ENCODE measurements at places on chromosomes 12 and 14. TPM values are rescaled to one million over a fixed set of nuclear protein-coding genes. Genes with fewer than 3 reads are reported as not detected.

Gene CLEC6A
- not detected for polyA plus RNA-seq

Gene ANAPC7
- polyA plus RNA-seq: 33.4 TPM

DNA sequence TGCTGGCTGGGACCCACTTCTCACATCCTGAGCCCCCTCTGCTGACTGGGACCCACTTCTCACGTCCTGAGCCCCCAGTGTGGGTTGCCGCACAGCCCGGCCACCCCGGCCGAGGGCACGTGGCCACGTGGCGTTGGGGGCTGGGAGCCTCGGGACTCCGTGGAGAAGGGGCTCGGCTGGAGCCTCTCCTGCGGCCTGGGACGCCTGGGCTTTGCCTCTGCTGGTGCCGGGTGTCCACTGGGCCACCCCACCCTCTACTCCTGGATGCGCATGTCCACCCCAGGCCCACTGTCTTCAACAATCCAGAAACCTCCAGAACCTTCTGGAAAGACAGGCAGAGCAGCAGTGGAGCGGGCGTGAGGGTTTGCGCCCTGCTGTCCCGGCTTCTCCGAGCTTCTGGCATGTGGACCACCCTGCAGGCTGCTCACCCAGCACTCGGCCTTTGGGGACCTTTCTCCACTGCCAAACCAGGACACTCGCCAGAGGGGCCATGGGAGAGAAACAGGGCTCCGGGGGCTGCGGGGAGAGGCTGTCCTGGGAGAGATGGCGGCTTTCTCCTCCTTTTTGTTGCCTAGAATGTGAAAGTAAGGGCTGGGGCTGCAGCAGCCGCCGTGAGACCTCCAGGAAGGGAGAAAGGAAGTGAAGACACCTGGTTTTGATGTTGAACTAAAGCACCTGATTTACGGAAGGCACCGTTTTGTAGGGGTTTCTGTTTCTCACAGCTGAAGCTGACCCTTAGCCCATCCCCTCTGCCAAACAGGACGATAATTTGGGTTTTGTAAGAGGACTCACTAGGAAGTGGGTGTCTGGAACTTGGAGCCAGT lies 30.0 kb downstream of the NOC4L start:
- DNase-seq: no peak

- DNase-seq: no peak
Measured at GRCh38 chr14:78341827-78342389, 171.7 kb downstream of the NRXN3 start.

DNA sequence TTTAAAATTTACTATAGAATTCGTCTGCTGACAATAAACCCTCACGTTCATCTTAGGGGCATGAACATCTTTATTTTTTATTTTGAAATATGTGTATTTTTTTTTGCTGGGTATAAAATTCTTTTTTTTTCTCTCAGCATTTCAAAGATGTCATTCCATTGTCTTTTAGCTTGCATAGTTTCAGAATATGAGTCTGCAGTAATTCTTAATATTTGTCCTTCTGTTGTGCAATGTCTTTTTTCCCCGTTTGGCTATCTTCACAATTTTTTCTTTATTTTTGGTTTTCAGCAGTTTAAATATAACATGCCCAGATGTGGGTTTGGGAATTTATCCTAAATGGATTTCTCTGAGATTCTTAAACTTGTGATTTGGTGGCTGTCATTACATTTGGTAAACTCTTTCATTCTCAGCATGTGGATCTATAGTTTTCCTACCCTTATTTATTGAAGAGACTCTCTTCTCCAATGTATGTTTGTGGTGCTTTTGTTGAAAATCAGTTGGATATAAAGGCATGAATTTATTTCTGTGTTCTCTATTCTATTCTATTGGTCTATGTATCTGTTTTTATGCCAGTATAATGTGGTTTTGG lies 37.8 kb upstream of the PLBD1 start:
- no peak for DNase-seq

- DNase-seq: no peak
Measured at GRCh38 chr14:105055334-105055733, 9.9 kb downstream of the GPR132 start.

- DNase-seq: no peak
Measured at GRCh38 chr12:128549601-128550218, 274.0 kb downstream of the SLC15A4 start.
